Esophagus squamous epithelium (tissue), 5 donors: ENCODE measurements at places on chromosomes 2 and 18.
A peak's percentile ranks its signal among the peaks of the same experiment; 100 is the strongest.

DNA sequence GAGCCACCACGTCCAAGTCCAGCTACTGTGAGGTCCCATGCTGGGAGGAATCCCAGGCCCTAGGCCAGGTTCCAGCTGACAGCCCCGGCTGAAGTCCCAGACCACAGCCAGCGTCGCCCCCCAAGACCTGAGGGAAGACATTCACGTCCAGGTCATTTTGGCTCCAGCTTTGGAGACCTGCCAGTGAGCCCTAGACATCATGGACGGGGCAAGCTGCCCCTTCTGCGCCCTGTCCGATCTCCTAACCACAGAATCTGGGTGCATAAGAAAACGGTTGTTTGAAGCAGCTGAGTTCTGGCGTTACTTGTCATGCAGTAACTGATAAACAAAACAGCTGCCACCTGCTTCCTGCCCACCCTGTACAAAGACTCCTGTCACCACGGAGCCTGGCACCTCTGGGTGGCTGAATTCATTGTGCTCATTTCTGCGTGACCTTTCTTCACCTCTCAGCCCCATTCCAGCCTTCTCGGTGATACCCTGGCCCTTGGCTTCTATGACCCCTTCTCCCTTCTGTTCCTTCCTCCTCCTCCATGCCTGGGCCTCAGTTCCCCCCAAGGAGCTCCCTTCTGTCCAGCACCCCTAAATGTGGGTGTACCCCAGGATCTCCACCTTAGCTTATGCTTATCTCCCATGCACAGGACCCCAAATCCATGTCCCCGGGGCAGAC lies 72.6 kb upstream of the SMAD7 start:
- DNase-seq, result no peak

DNA sequence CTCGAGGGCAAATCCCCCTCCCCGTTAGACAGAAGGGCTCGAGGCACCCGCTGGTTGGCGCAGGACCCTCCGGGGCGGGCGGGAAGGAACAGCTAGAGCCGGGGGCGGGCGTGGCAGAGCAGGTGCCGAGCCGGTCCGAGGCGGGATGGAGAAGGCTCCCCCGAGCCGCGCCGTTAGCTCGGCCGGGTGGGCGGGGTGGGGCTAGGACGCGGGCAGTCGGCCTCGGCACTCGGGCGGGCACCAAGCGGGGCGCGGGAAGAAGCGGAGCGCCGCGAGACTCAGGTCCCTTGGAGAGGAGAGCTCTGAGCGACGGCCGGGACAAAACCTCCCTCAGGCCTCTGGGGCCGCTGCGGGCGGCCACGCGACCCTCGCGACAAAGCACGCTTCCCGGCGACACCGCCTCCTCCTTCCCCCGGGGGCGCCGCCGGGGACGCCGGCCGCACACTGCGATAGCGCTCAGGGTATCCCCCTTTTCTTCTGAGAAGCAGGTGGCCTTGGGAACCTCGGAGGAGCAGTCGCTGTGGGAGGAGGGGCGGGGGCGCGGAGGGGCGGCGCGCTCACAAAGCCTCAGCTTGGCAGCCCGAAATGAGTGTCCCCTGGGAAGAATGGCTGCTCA lies 721 bp downstream of the FHOD3 start:
- DNase-seq, result no peak

DNA sequence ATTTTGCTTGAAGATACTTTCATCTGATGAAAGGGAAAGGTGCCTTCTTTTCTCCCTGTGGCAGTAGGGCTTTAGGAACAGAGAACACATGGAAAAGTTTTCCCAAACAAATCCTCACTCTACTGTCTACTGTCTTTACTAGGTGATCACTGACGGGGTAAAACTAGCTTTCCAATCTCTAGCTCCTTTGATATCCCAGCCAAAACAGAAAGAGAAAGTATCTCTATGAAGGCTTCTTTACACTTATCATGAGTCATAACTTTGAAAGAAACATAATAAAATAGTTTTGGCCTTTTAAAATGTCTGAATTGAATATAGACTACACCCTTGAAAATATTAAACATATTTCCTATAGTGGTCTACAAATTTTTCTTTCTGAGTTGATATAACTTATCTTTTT lies 214.5 kb downstream of the DSEL start:
- no peak for DNase-seq

GRCh38 chr2:68766376-68766845 lies 31.8 kb downstream of the ARHGAP25 start:
- DNase-seq, result peak; percentile 55

DNA sequence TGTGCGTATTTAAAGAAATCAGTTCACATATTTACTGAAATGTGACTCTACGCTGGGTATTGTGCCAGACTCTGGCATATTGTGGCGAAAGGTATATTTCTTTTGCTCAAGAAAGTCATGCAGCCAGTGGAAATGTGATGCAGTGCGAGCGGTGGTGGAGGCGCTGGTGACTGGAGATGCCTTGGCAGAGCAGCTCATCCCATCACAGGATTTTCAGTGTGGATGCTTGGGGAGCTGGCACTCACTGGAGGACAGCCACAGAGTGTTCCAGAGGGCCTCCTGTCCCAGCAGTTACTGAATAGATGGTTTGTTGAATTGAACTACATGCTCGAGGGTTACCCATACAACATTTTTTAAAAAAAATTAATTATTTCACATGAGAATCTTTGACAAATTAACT lies 117.6 kb downstream of the ZNF407 start:
- DNase-seq, result no peak

- no peak for DNase-seq
Observed at GRCh38 chr2:224525774-224526173, 59.4 kb downstream of the CUL3 start.

DNA sequence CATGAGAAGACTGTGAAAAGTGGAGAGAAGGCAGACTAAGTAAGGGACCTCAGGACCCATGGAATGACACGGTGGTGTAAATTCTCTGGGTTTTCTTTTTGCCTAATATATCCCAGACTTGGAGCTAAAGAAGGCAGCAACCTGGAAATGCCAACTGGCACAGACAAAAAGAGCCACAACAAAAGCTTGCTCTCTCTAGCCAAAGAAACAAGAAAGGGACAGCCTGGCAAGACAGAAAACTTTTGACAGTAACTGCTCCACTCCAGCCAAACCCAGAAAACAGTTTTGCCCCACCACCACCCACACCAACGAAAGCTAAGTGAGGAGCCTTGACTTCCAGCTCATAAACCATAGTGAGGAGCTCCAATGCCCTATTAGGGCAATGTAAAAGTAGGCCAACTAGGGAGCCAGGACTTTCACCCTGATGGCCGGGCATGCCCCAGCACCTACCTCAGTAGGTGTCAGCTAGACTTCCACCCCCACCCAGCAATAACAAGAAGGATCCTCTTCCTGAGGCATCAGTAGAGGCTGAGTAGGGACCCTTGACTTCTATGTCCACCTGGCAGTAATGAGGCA lies 35.5 kb downstream of the PELI1 start:
- no peak for DNase-seq

DNA sequence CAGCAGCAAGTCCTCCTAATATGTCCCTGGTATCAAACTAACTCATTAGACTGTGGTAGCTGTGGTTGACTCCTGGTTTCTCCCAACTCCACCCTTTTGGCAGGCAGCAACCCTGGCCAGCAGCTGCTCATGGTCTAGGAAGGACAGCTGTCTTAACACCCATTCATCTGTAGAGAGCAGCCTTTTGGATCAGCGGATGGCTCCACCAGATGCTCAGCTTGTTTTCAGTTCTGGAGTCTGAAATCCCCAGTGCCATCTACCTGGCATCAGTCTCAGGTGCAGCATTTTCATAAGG lies 100.5 kb downstream of the SPOPL start:
- DNase-seq, result no peak

DNA sequence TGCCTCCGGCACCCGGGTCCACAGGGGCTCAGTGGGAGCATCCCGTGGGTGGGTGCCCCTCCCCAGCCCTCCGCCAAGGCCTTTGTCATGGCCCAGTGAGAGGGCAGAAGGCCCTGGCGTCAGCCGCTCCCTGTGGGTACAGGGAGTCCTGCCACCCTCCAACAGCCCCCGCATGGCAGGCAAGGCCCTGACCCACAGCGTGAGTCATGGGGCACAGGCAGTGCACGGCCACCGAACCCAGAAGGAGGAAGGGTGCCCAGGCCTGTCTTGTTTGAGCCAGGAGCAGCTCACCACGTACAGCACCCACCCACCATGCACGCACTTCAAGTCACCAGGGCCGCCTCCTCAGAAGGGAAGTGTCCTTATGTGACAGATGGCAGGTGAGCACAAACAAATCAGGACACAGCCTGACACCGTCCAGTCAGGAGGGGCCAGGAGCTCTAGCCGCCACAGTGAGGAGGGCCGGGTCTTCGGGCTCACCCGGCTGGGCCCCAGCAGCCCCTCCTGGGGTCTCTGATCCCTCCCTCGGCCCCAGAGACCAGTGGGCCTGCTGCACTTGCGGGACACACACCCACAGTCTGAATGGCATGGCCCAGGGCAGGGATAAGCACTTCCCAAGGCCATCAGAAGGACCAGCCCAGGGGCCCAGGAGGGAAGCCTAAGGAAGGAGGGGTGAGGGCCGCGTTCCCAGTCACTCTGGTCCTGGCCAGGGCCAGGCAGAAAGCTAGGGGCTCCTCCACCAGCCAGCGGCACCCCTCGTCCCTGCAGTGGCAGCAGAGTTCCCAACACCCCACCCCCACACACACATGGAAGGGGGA lies 25.8 kb downstream of the BIN1 start:
- DNase-seq, result no peak

DNA sequence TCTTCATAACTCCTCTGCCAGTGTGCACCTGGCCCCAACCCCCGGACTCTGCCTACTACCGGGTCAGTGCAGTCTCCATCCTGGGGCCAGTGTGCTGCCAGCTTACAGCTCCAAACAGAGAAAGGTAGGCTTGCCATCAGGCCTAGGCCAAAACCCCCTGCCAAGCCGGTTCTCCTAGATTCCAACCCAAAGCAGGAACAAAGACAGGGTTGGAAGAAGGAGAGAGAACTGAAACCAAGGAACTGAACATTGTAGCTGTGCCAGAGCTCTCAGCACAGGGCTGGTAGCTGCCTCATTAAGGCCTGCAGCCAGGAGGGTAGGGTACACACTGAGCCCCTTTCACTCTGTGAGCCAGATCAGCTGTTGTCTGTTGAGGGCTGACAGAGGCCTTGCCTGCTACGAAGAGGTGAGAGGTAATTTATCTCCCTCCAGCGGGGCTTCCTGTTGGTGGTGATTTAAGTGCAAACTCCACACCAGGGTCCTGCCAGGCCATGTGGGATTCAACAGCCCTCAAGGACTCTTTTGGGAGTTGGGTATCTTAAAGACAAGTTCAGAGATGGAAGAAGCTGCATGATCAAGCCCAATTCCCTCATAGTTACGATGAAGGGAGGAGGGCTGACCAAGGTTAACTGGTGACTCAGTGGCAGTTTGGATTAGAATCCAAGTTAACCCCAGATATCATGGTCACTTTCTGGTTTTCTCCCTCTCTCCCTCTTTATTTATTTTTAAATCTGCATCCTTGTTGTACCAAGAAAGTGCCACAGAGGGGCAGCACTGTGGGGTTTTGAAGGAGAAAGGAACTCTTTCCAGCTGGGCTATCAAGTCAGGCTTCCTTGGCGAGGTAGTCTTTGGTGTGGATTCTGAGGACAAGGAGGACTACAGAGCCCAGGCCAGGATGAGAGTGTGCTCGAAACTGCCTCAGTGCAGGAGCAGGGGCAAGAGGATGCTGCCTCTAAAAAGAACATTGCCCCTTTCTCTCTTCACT lies 48.1 kb downstream of the CYRIA start:
- no peak for DNase-seq

GRCh38 chr2:121884511-121884921 lies 129.1 kb downstream of the TSN start:
- no peak for DNase-seq

DNA sequence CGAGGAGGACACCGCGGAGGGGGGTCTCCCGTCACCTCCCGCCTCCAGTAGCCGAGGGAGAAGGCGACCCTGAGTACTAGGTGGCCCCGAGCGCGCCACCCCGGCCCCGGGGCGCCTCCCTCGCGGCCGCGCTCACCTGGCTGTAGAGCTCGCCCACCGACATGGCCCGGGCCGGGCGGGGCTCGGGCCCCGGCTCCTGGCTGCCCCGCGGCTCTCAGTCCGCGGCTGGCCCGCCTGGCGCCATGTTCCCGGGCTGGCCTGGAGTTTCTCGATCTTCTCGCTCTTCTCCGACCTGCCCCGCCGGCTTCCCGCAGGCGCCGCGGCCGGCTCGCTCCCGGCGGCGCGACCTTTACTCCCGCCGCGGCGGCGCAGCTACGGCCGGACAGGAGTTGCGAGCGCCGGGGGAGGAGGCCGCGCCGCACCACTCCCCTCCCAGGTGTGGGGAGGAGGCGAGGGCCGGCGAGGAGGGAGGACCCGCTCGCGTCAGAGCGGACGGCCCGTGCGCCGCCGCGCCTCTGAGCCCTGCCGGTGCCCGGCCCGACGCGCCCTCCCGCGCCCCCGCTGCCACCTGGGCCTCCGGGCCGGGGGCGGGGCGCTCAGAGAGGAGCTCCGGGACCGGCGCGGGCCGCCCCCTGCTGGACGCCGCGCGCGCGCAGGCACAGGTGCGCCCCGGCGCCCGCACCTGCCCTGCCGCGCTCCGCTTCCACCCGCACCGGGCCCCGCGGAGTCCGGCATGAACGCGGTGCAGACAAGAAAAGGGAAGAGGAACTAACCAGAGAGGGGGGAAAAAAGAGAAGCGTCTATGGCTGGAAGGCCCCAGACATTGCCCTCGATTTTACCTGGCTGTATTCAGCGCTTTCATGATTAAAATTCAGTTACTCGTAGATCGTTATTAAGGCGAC lies at the start of gene MYO5B:
Gene MYO5B, minus strand, starts transcription at position 517 of the 902 bp plus-strand sequence. Its CDS starts 354 bp downstream, at position 163.
- no peak for DNase-seq

- DNase-seq, result no peak
Observed at GRCh38 chr2:216606551-216607276, 26.5 kb upstream of the IGFBP2 start.

DNA sequence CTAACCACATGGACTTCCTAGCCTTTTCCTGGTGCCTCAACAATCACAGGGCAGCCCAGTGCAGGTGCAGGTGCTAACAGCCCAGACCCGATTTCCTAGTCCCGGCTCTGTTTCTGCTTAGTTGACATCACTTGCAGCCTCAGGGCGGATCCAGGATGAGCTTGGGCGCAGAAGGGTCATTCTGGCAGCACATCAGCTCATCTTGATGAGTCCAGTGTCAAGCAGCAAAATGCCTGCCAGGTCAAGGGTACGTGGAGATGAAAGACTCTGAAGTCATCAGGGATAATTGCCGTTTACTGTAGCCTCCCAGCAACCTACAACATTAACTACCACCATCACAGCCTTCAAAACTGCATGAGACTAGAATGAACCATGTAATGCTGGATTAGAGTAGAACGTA lies 39.4 kb upstream of the EFHD1 start:
- no peak for DNase-seq

- no peak for DNase-seq
Observed at GRCh38 chr2:225531559-225531958, 132.0 kb downstream of the NYAP2 start.

GRCh38 chr2:219284501-219285372 lies 5.6 kb downstream of the DNAJB2 start:
- no peak for DNase-seq

DNA sequence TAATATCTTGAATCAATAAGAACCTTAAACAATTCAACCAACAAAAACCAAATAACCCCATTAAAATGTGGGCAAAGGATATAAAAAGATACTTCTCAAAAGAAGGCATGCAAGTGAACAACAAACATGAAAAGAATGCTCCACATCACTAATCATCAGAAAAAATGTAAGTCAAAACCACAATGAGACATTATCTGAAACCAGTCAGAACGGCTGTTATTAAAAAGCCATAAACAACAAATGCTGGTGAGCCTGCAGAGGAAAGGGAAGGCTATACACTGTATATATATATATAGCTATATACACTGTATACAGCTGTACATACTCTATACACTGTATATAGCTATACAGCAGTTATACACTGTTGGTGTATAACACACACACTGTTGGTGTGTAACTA lies 47.8 kb upstream of the GALNT13 start:
- no peak for DNase-seq
